Heart right ventricle (tissue), 16 donors: ENCODE measurements at places on chromosomes 1 and 21. TPM values are rescaled to one million over a fixed set of nuclear protein-coding genes. Genes with fewer than 3 reads are reported as not detected.

GRCh38 chr1:153277852-153278251, 18.4 kb downstream of the LORICRIN start:
- DNase-seq, result no peak
- no peak overlapping the region for H3K4me3 ChIP-seq
- H3K27me3 ChIP-seq, result peaks cover 36% of the 10 kb centered on the region

- no peaks in the 10 kb centered on the region for H3K36me3 ChIP-seq
- DNase-seq, result no peak
- H3K4me1 ChIP-seq, result no peaks in the 10 kb centered on the region
- no peak overlapping the region for H3K27ac ChIP-seq
Measured at GRCh38 chr1:73467731-73468130, 730.2 kb downstream of the LRRIQ3 start.

GRCh38 chr1:230240446-230241086, 173.5 kb downstream of the GALNT2 start:
- peaks cover 59% of the 10 kb centered on the region for H3K36me3 ChIP-seq
- H3K27me3 ChIP-seq, result no peaks in the 10 kb centered on the region
- no peak overlapping the region for H3K27ac ChIP-seq
- DNase-seq, result no peak

DNA sequence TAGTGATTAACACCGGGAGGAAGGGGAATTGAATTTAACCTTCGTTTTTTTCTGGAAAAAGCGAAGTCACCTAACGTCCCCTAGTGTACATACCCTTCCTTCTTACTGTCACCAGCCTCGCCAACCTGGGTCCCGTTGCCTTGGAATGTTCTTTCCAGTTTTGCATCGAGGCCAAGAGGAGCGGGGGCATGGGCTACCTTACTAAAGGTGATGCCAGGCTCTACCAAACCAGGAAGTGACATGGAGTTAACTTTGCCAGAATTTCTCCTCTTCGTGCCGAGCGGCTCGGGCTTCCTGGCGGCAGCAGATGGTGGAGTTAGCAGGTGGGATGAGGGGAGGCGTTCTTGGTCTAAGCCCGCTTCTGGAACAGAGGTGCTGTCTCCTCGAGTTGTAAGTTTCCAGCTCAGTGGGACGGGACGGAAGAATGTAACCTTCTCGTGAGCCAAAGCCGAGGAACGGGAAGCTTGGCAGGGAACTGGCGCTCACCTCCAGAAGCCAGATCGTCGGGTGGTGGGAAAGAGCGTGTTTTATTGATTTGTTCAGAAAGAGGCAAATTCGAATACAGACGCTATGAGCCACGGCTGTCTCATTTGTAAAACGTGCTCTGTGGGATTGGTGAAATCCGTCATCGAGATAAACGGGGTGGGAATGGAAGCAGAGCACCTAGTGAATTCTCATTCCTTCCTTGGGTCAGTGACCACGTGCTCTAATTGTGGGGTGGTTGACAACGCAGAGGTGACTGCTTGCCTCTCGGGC, 486 bp downstream of the NIPAL3 start:
- peak overlapping the region; percentile 21 for H3K27ac ChIP-seq
- no peaks in the 10 kb centered on the region for H3K27me3 ChIP-seq
- peaks cover 15% of the 10 kb centered on the region for H3K4me1 ChIP-seq
- DNase-seq, result peak; percentile 14
- peaks cover 16% of the 10 kb centered on the region for H3K36me3 ChIP-seq
- peak overlapping the region; percentile 72 for H3K4me3 ChIP-seq

- no peak overlapping the region for H3K4me3 ChIP-seq
- no peak for DNase-seq
- no peak overlapping the region for H3K27ac ChIP-seq
- no peaks in the 10 kb centered on the region for H3K4me1 ChIP-seq
Measured at GRCh38 chr1:214396330-214396729, 115.4 kb downstream of the SMYD2 start.

DNA sequence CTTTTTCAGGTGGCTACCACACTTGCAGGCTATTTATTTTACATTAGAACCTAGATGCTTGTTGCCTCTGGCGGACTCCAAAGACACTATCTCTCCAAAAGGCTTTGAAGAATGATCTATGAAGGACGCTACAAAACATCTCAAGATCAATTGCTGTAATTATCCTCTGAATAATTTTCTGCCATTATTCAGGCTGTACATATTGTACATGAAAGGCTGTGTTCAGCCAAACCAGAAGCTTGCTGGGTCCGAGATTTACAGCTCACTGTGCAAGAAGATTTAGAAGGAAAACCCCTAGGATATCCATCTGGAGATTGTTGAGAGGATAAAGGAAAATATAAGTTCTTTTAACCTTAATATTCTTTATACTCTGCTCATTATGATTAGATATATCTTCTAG, 523.6 kb upstream of the PLXNA2 start:
- H3K27ac ChIP-seq, result no peak overlapping the region
- no peaks in the 10 kb centered on the region for H3K4me1 ChIP-seq
- no peaks in the 10 kb centered on the region for H3K27me3 ChIP-seq

DNA sequence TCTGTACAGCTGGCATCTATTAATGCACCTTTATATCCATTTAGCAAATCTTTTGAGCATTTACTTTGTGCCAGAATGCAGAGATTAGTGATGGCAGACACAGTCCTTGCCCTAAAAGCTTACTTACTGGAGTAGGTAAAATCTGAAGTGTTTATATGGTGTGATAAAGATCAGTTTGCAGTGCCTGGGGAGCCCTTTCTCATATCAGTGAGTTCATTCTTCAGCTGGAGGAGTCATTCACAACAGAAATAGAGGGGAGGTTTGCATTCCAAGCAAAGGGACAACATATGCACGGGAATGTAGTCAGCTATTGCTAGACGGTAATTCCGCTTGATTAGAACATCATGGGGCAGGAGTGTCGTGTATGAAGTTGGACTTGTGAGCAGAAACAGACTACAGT, 8.4 kb downstream of the SLC35F3 start:
- no peak for DNase-seq
- H3K4me3 ChIP-seq, result no peak overlapping the region
- no peaks in the 10 kb centered on the region for H3K4me1 ChIP-seq
- H3K27ac ChIP-seq, result no peak overlapping the region
- peaks cover under 1% of the 10 kb centered on the region for H3K27me3 ChIP-seq

GRCh38 chr21:18759267-18759666, 355.7 kb upstream of the TMPRSS15 start:
- H3K4me3 ChIP-seq, result no peak overlapping the region
- no peaks in the 10 kb centered on the region for H3K36me3 ChIP-seq
- no peak for DNase-seq
- H3K27ac ChIP-seq, result no peak overlapping the region

DNA sequence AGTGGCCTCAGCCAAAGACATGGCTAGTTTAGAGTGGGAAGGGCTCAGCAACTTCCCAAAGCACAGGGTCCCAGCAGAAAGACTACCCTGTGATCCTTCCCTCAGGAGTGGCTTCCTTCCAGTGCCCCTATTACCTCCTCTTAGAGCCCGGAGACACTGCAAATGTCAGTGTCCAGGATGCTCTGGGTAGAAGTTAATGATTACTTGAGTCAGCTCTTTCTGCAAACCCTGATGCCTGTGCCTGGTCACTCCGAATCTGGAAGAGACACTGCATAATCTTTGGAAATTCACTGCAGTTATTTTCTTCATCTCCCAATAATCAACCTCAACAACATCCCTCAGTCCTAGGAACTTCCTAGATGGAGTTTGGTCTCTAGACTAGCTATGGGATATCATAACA, 27.2 kb upstream of the MGST3 start:
- no peaks in the 10 kb centered on the region for H3K27me3 ChIP-seq
- no peaks in the 10 kb centered on the region for H3K36me3 ChIP-seq
- no peaks in the 10 kb centered on the region for H3K4me1 ChIP-seq
- H3K27ac ChIP-seq, result no peak overlapping the region
- no peak for DNase-seq

GRCh38 chr21:42324896-42325295, 9.7 kb upstream of the TFF3 start:
- no peaks in the 10 kb centered on the region for H3K36me3 ChIP-seq
- no peaks in the 10 kb centered on the region for H3K4me1 ChIP-seq
- DNase-seq, result no peak
- H3K27me3 ChIP-seq, result no peaks in the 10 kb centered on the region

- peaks cover 9% of the 10 kb centered on the region for H3K4me1 ChIP-seq
- no peaks in the 10 kb centered on the region for H3K36me3 ChIP-seq
- no peak for DNase-seq
- no peak overlapping the region for H3K4me3 ChIP-seq
- no peak overlapping the region for H3K27ac ChIP-seq
Measured at GRCh38 chr21:36105327-36105842, 29.5 kb upstream of the CBR3 start.

DNA sequence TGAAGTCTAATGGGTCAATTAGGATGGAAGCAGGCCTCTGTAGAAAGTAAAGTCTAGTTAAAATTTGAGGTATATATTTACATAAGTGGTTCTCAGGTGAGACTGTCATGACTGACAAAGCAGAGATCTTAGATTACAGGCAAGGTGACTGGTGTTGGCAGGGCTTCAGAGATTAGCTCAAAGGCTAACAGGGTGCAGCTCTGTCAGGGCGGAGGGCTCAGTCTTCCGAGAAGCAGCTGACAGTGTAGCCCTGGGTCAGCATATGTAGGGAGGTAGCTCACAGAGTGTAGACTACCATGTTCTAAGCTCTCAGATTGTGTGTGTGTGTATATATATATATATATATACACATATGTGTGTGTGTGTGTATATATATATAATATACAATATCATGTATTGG, 54.7 kb downstream of the RBM11 start:
- peaks cover 22% of the 10 kb centered on the region for H3K27me3 ChIP-seq
- H3K27ac ChIP-seq, result no peak overlapping the region

- no peak for DNase-seq
- H3K4me1 ChIP-seq, result no peaks in the 10 kb centered on the region
- no peaks in the 10 kb centered on the region for H3K36me3 ChIP-seq
Measured at GRCh38 chr21:26909972-26910371, 56.9 kb downstream of the ADAMTS5 start.

The LPAR3 gene
- 17.0 TPM for total RNA-seq

The SEMA4A gene
- 1.7 TPM for total RNA-seq

The TMEM39B gene
- 15.5 TPM for total RNA-seq

The FMO5 gene
- 21.7 TPM for total RNA-seq

The NBPF4 gene
- not detected for total RNA-seq

The GPR153 gene
- 3.4 TPM for total RNA-seq
